Ammon's horn (tissue), 1 donor: ENCODE measurements at places on chromosomes 2 and 18.

DNA sequence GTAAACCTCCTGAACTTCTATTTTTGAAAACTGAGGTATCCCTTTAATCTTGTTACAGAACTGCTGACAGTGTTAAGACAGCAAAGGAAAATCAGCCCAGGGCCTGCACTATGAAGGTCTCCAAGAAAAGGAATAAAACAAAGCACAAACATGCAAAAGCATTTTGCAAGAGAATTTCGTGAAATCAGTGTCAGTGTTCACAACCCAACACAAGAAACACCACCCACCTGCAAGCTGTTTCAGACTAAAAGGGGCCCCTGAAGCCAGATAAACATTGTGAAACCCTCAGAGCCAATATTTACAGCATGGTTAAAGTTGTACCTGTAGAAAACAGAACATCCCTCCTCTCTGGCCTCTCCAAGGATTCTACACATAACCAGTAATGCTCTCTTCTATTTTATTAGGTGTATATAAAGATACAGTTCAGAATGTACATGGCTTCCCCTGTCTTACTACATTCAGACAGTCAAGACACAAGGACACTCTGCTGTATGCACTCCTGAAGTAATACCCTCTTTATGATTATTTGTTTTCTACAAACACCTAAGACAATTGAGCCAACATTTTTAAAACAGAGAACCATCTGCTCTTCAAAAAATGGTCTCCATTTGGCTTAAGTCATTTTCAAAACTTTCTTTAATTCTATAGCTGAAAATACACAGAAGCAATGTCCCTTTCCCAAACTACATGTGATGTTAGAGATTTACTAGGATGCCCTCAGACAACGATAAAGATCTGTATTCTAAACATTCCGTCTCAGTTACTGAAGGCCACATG is 149.5 kb upstream of the ZFP36L2 start:
- peak; percentile 26 for DNase-seq

DNA sequence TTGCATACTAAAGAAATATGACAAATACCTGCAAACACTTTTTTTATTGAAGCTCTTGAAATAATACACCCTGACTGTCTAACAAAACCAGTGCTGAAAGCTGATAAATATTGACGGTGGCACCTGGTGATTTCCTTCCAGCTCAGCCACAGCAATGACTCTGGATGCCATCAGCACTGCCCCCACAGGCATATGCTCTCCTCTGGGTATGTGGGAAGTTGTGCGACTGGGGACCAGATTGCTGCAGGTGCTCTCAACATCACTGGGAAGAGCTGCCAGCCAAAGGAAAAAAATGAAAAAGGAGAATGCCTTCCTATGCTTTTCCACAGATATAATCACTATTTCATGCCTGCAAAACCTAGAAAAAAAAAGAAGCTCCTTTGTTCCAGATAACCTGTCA is 141.5 kb downstream of the PIGN start:
- peak; percentile 49 for DNase-seq

- no peak for DNase-seq
These were observed 34.4 kb upstream of the PMAIP1 start for GRCh38 chr18:59865241-59865986.

- no peak for DNase-seq
These were observed 97.2 kb upstream of the LPIN2 start for GRCh38 chr18:3110034-3110752.

GRCh38 chr2:15819562-15820256 is 120.6 kb upstream of the MYCN start:
- no peak for DNase-seq

DNA sequence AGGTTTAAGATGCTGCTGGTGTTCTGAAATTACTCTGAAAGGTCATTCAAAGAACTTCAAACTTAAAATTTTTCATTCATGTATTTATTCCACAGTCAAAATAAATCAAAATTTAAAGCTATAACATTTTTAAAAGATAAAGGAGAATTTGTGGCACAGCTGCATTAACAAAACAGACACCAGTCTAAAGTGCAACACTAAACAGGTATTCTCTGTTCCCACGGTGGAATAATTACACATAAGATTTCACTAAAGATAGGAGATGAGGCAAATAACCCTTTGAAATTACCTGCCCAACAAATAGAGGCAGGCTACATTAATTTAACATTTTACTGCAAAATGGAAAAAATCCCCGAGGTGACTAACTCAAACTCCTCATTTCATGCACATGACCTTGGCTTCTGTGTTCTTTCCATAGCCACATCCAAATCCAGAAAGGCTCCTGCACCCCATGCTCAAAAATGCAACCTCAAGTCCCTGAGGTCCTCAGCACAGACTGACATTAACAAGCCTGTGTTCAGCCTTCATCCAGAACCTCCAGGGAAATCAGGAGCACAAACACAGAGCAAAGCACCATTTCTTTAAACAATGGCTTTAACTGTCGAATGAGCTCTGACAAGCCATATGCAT is 10.5 kb downstream of the COX7A2L start:
- DNase-seq: no peak

- no peak for DNase-seq
These were observed 121.2 kb upstream of the CAVIN2 start for GRCh38 chr2:191968120-191968519.

DNA sequence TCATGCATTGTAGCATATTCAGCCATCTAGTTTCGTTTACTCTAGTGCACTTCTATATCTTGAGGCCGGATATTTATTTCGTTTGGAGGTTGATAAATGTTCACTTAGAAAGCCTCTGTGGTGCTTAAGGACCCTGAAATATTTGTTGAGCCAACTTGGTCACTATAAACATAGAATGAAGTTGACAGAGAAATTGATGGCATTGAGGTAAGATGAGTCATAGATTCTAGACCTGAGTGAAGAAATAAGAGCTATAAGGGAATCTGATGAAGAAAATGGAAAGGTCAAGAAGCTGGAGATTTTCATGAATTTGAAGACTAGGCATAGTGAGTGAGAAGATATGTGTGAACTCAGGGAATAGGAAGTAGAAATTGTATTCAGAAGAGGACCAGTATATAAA is 35.9 kb downstream of the EPC2 start:
- no peak for DNase-seq

DNA sequence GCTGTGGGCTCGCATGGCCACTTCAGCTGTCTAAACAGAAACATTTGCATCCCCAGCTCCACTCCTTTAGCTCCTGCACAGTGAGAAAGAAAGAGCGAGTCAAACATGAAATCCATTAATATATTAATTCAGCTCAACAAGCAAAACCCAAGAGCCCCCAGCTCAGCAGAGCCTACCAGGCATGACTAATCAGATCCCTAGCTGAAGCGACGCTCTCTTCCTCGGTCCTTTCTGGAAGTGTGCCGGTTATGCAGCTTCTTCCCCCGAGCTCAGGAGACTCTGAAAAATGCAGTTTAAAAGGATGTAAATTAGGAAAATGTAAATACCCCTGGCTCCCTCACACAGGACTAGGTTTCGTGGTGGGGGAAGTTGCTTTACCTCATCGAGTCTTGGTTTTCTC is 221.5 kb downstream of the ANKRD30B start:
- DNase-seq: no peak

DNA sequence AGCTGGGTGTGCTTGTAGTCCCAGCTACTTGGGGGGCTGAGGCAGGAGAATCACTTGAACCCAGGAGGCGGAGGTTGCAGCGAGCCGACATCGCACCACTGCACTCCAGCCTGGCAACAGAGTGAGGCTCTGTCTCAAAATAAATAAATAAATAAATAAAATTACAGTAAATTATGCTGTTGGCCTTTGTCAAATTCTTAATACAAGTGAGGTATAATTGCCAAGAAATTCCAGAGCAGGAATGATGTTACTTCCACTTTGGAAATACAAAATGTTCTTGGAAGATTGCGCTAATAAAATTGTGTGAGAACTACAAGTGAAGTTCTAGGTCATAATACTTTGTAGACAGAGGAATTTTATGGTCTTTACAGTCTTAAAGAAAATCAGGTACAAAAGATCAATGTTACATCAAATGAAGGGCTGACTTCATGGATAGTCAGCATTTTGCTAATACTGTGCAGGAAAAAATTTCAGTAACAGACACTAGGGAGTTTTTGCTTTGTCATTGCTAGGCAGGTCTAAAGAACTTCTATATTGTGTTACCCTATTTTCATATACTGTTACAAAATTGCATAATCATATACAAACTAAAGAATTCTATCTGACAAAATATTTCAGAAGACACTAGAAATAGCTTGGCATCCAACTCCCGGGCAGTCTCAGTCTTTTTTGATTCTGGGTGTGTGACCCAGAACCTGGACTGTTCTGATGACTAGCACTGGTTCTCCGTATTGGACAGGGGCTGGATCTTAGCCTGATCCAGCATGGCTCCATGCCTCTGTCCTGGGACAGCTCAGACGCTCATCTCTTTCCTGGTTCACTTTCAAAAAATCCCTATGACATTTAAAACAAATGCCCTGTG is 76.0 kb upstream of the STK17B start:
- DNase-seq: no peak

DNA sequence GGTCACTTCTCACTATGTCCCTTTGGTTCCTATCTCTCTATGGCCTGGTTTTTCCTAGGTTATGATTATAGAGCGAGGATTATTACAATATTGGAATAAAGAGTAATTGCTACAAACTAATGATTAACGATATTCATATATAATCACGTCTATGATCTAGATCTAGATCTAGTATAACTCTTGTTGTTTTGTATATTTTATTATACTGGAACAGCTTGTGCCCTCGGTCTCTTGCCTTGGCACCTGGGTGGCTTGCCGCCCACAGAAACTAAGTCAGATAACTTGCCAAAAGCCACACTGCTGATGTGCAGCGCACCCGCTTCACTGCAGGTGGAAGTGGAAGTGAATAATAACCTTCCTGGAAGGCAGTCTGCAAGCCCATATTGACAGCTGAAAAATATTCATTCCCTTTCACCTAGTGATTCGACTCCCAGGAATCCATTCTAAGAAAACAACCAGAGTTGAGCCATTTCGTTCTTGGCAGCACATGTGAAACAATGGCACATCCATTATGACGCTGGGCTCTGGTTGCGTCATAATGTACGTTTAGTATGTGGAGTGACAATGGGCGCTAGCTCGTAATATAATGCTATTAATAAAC is 725 bp upstream of the ANKRD53 start:
- no peak for DNase-seq

GRCh38 chr2:10283106-10284062 is 19.3 kb upstream of the HPCAL1 start:
- no peak for DNase-seq

DNA sequence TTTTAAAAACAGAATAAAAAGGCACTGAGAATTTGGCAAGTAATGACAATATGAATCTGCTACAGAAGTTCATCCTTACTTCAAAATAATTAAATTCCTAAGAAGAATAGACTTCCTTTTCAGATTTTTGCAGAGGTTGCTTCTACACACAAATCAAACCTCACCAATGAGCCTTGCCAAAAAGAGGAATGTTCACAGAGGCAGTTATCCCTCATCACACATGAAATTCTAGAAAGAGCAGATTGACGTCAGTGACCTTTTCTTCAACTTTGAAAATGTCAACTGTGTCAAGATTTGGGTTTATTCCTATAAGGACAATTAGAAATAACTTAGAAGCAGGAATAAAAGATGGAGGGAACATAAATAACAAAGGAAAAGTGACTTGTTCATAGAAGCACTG is 64.6 kb downstream of the MBD2 start:
- DNase-seq: no peak

DNA sequence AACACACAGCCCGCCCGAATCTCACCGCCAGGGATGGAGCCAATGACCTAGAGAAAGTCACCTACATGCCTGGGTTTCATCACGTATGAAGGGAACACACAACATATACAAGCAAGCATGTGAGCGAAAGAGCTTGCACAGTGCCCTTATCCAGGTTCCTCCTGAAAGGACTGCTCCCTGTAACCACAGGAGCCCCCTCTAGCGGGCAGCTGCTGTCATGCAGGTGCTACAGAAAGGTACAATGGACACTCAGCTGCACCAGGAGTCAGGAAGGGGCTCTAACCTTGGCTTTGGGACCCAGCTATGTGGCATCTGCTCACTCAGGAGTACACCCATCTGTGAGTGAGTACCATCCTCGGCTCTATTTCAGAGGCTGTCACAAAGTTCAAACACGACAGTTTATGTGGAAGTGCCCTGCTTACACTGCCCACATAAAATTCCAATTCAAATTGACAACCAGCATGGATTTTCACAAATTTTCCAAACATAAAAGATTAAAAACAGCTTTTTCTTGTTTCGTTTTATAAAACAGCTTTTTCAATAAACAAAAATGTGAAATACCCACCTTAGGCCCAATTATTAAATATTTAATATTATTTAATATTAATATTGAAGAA is 3.5 kb downstream of the NDUFA10 start:
- DNase-seq: peak; percentile 59

GRCh38 chr2:239167766-239168444 is 232.9 kb downstream of the HDAC4 start:
- no peak for DNase-seq

- no peak for DNase-seq
These were observed 98.0 kb upstream of the TTN start for GRCh38 chr2:178905261-178905660.

GRCh38 chr2:29016504-29016903 is 35.4 kb downstream of the TOGARAM2 start:
- DNase-seq: no peak

DNA sequence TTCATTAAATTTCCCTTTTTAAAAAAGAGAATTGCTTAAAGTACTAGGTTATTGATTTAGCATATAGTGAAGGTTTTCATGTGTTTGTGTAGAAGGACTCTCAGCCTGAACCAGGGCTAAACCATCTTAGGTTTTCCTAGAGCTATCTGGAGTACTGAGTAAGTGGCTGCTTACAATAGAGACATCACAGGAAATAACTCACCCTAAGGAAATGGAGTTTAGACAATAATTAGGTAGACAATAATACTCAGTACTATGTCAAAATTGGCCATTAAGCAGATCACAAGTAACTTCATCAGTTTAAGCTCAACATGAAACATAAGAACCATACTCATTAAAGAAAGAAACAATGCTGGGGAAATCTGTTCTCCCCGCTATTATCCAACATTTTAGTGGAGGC is 240.0 kb downstream of the RND3 start:
- DNase-seq: no peak

DNA sequence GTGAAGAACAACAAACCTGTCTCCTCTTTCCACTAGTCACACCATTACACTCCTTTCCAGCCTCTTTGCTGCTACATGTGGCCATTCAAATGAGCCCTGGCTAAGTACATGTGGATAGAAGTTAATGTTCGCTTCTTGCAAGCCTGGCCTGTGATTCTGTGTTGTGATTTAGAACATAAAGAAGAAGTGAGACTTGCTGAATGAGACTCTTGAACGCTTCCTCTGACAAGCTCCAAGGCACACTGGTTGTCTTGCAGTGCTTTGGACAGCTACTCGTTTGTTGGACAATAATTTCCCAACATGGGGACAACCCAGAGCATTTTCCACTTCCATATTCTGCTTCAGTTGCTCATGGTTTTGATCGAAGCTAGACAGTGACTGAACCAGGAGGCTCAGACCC is 57.3 kb downstream of the CCDC74A start:
- peak; percentile 7 for DNase-seq

DNA sequence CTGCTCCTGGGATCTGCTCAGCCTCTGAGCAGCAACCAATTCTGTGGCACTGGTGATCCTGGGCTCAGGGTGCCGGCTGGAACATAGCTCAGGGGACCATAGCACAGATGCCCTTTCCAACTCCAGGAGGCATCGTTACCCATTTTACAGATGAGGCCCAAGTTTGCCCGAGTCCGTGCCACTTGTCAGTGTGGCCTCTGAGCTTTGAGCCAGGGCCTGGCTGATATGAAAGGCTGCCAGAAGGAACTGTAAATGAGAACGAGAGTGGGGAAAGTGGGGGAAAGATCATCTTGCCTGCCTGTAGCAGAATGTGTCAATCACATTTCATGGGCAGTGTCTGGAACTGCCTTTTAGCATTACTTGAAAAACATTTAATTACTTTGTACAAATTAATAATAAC is 23.3 kb upstream of the FOSL2 start:
- DNase-seq: no peak
